Naive thymus-derived CD8-positive, alpha-beta T cell (primary cell): ENCODE measurements at places on chromosomes 7 and 10. TPM values are rescaled to one million over a fixed set of nuclear protein-coding genes. Genes with fewer than 3 reads are reported as not detected.

DNA sequence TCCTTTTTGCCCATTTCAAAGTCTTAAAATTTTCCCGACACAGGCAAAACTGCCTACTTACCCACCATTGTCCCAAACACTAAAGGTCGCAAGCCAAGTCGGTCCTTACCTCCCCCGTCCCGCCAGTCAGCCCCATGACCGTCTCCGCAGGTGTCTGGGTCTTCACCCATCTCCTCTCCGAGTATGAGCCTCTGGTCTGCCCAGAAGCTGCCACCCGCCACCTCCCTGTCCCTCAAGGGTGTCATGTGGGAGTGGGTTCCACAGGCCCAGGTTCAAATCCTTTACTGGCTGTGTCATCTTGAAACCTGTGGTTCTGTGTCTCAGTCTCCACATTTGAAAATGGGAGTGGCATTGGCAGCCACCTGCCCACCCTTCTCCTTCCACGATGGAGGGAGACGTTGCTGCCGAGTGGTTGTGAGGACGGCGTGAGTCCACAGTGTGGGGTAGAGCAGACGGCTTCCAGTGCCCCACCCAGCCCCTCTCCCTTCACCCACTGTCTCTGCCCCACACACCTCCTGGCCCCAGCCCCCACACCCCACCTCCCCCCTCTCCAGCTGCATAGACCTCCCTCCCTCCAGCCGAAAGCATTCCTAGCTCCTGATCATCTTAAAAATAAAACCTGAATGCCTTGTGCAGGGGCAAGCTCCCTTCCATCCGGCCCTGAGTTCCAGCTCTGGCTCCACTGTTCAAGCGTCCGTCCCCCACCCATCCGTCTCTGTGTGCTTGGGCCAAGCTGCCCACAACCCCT is 35.3 kb downstream of the FOXL3 start:
- peaks cover 2% of the 10 kb centered on the region for H3K4me1 ChIP-seq
- H3K27me3 ChIP-seq, result peaks cover 2% of the 10 kb centered on the region
- H3K27ac ChIP-seq, result no peak overlapping the region
- H3K4me3 ChIP-seq, result no peak overlapping the region

DNA sequence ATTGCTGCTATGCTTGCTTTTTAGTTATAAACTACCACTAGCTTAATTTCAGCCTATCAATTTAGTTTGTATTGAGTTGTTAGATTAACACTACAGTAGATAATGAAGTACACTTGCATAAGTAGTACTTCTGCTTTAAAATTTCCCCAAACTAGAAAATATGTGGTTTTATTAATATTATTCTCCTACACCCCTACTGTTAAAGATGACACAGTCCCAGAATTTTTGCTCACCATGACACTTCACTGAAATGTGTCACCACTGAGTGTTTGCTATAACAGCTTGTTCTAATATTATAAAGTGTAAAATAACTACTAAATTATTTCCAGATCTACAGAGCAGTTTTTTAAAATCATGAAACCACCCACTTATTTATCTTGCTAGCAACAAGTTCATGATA is 31.6 kb downstream of the RHEB start:
- peaks cover 21% of the 10 kb centered on the region for H3K4me1 ChIP-seq
- H3K27me3 ChIP-seq, result no peaks in the 10 kb centered on the region
- H3K4me3 ChIP-seq, result no peak overlapping the region
- H3K27ac ChIP-seq, result no peak overlapping the region

- no peak overlapping the region for H3K4me3 ChIP-seq
- H3K4me1 ChIP-seq, result no peaks in the 10 kb centered on the region
- H3K27me3 ChIP-seq, result no peaks in the 10 kb centered on the region
- H3K36me3 ChIP-seq, result no peaks in the 10 kb centered on the region
- no peak for DNase-seq
- H3K27ac ChIP-seq, result no peak overlapping the region
Measured at GRCh38 chr10:56881218-56881617, 520.2 kb upstream of the ZWINT start.

GRCh38 chr10:123787566-123787965 is 104.0 kb downstream of the CPXM2 start:
- H3K27me3 ChIP-seq, result peaks cover 70% of the 10 kb centered on the region
- peaks cover 2% of the 10 kb centered on the region for H3K36me3 ChIP-seq
- no peak overlapping the region for H3K27ac ChIP-seq
- peaks cover 2% of the 10 kb centered on the region for H3K4me1 ChIP-seq

DNA sequence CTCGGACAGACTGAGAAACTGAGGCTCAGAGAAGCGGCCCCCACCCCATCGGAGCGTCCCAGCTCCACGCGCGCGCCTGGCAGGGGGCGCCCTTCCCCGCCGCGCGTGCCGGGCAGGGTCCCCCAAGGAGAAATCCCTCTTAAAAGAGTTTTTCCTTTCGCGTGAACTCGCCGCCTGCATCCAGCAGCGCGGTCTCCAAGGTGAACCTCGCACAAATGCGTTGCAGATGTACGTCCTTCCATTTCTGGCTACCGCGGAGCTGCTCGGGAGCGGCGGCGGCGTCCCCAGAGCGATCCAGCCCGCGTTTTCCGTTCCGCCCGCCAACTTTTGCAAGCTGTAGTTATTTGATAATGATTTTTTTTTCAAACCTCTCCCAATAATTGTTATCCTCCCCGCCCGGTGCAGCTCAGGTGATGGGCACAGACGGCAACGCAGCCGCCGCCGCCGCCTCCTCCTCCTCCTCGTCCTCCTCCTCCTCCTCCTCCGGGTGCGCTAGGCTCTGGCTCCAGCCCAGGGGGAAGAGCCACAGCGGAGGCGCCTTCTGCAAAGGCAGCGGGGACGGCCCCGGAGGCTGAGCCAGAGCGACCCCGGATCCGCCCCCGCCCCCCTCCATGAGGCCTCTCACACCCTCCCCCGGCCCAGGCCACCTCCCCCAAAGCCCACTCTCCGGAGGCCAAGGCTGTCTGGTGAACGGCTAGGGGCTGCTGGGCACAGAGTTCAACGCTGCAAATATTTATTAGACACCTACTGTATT is 74.0 kb upstream of the CUX1 start:
- DNase-seq, result peak; percentile 77
- peaks cover 42% of the 10 kb centered on the region for H3K4me1 ChIP-seq
- H3K4me3 ChIP-seq, result peak overlapping the region; percentile 85
- no peaks in the 10 kb centered on the region for H3K36me3 ChIP-seq

- no peaks in the 10 kb centered on the region for H3K36me3 ChIP-seq
- H3K4me3 ChIP-seq, result no peak overlapping the region
- no peak overlapping the region for H3K27ac ChIP-seq
- H3K27me3 ChIP-seq, result peaks cover 12% of the 10 kb centered on the region
Measured at GRCh38 chr7:43791-44540, 148.4 kb upstream of the FAM20C start.

DNA sequence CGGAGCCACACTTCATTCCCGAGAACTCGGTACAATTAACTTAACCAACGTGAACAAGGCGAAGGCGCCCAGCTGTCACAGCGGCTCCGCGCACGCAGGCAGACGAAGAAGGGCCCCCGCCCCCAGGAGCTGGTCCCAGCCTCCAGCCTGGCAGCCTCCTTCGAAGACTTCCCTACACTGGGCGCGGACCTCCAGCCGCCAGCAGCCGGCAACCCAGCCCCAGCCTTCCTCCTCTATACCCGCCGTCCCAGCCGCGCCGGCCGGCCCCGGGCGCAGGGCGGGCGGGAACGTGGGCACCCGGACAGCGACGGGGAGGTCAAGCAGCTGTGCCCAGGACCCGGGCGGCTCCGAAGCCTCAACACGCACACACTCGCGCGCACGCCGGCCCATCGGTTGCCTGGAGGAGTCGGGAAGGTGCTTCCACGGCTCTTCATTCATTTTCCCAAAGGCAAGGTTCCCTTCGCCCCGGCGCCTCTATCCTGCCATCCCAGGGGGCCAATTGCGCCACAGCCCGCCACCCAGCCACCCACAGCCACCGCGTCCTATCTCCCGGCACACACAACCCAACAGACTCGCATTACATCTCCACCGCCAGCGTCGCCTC is 1.6 kb downstream of the CHST15 start:
- H3K4me1 ChIP-seq, result peaks cover 20% of the 10 kb centered on the region
- peaks cover 3% of the 10 kb centered on the region for H3K36me3 ChIP-seq
- no peak overlapping the region for H3K27ac ChIP-seq
- no peak for DNase-seq
- no peak overlapping the region for H3K4me3 ChIP-seq

DNA sequence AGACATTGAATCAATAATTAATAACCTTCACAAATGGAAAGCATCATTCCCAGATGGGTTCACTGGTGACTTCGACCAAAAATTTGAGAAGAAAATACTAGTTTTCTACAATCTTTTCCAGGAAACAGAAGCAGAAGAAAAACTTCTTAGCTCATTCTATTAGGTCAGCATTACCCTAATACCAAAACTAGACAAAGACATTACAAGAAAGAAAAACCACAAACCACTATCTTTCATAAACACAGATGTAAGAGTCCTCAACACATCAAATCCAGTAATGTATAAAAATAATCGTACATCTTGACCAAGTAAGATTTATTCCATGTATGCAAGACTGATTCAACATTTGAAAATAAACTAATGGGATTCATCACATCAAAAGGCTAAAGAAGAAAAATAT is 64.0 kb upstream of the CDK1 start:
- H3K4me1 ChIP-seq, result peaks cover 12% of the 10 kb centered on the region
- no peaks in the 10 kb centered on the region for H3K36me3 ChIP-seq
- no peaks in the 10 kb centered on the region for H3K27me3 ChIP-seq

DNA sequence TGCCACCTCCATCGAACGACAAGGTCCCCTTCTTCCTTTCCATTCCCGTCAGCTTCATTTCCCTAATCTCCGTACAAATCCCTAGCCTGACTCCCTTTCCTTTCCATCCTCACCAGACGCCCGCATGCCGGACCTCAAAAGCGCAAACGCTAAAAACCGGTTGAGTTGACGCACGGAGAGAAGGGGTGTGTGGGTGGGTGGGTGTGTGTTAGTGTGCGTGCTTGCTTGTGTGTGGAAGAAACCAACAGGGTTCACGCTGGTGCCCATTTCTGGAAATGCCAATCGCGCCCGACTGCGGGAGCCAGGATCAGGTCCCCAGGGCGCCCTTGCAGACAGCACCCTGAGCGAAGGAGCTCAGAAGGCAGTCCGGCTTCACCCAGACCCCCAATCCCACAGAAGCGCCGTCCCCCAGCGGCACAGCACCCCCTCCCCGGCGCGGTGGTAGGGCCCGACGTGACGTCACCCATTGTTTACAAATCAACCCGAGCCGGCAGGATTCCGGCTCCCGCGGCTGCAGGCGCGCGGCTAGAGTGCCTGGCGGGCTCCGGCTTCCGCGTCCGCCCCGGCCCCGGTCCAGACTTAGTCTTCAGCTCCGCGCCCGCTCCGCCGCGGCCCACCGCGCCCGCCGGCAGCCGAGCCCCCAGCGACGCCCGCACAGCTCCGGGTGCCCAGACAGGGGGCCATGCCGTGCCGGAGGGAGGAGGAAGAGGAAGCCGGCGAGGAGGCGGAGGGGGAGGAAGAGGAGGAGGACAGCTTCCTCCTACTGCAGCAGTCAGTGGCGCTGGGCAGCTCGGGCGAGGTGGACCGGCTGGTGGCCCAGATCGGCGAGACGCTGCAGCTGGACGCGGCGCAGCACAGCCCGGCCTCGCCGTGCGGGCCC is at the start of gene FRAT1:
FRAT1 (plus strand) TSS at position 500 of the 880 bp plus-strand sequence; CDS start at position 683, 183 bp downstream.
- peak within 1 kb of the TSS; percentile 100 for H3K27ac ChIP-seq
- H3K4me3 ChIP-seq, result peak within 1 kb of the TSS; percentile 98
- H3K4me1 ChIP-seq, result peaks cover 41% of the 10 kb centered on the region

- H3K36me3 ChIP-seq, result peaks cover 6% of the 10 kb centered on the region
- H3K27ac ChIP-seq, result no peak overlapping the region
- no peak for DNase-seq
- peaks cover 10% of the 10 kb centered on the region for H3K4me1 ChIP-seq
- no peak overlapping the region for H3K4me3 ChIP-seq
Measured at GRCh38 chr10:4851846-4852245, 25.8 kb downstream of the AKR1E2 start.

- H3K4me3 ChIP-seq, result no peak overlapping the region
- H3K4me1 ChIP-seq, result no peaks in the 10 kb centered on the region
- no peak overlapping the region for H3K27ac ChIP-seq
- DNase-seq, result no peak
- H3K36me3 ChIP-seq, result peaks cover 4% of the 10 kb centered on the region
Measured at GRCh38 chr7:139572071-139572470, 48.6 kb downstream of the CLEC2L start.

DNA sequence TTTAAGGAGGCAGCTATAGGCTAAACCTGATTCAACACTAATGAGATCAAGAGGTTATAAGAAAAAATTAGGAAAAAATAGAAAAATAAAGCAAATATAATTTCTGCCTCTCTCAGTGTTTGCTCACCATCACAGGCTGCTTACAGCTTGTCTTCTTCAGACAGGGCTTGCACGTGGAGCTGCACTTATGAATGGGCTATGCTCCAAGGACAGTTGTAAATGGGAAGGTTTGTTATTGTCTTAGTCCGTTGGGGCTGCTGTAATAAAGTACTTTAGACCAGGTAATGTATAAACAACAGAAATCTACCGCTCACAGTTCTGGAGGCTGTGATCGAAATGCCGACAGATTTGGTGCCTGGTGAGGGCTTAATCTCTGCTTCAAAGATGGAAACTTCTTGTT is 219.8 kb downstream of the NEBL start:
- H3K36me3 ChIP-seq, result no peaks in the 10 kb centered on the region
- no peak for DNase-seq
- no peaks in the 10 kb centered on the region for H3K27me3 ChIP-seq
- H3K27ac ChIP-seq, result no peak overlapping the region

GRCh38 chr7:87507446-87507845 is 32.0 kb upstream of the ABCB4 start:
- H3K27ac ChIP-seq, result no peak overlapping the region
- no peak overlapping the region for H3K4me3 ChIP-seq
- H3K36me3 ChIP-seq, result no peaks in the 10 kb centered on the region
- no peaks in the 10 kb centered on the region for H3K4me1 ChIP-seq
- H3K27me3 ChIP-seq, result no peaks in the 10 kb centered on the region

DNA sequence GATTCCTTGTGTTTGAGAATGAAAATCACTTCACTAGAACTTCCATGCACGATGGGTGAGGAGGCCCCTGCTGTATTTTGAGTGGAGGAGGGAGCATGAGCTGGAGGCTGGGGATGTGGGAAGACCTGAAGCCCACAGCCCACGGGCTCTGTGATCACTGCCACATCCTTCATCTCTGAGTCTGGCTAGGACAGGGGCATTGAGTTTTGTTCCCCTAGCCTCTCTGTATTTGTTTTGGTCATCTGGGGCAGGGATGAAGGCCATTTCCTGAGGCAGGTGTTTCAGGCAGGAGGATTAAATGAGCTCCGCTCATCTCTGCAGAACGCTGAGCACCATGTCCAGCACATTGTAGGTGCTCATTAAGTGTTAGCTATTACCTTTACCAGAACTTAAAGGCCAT is 293.6 kb downstream of the GLRX3 start:
- no peak overlapping the region for H3K27ac ChIP-seq
- H3K4me3 ChIP-seq, result no peak overlapping the region
- no peaks in the 10 kb centered on the region for H3K27me3 ChIP-seq
- H3K4me1 ChIP-seq, result no peaks in the 10 kb centered on the region

WNT8B gene
- not detected for total RNA-seq

OPN1SW gene
- total RNA-seq, result not detected

RSPH10B gene
- 0.81 TPM for total RNA-seq

ING3 gene
- total RNA-seq, result 29.7 TPM

SPOCK2 gene
- 566 TPM for total RNA-seq

FGFBP3 gene
- 10.2 TPM for total RNA-seq

LHPP gene
- 27.4 TPM for total RNA-seq

TMEM270 gene
- not detected for total RNA-seq

GHRHR gene
- not detected for total RNA-seq

MKLN1 gene
- total RNA-seq, result 63.6 TPM

TRIM50 gene
- 0.25 TPM for total RNA-seq
